ENCODE measurements at places on chromosomes 13 and 19.

DNA sequence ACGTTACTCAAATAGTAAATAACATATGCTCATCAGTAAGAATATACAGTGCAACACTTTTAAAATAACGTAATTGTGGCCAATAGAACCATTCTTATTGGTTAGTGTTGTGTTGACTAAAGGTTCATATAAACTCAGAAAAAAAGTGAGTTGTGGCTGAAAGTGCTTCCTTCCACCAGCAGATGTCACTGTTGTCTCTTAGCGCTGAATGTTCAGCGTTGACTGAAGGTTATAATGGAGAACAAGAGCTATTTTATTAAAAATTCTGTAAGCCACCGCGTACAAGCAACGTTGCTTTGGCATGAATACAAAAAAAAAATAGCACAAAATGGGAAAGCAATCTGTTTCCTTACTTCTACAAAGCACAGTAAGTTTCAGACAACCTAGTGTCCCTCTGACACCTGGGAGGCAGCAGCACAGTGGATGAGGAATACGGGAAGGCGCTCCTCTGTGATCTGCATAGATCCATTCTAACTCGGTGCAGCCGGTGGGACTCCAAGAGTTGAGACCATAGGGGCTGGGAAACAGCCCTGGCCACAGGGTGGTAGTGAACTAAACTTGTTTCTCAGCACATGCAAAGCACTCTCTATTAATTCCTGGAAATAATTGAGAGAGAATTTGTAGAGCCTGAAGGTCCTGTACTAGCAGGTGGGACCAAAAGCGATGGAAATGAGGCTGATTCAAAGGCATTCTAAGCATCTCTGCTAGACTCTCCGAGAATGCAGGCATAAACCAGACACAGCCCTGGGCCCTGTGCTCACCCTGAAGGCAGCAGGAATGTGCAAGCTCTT is 23.9 kb upstream of the OXGR1 start:
- DNase-seq, result no peak

GRCh38 chr19:48760504-48761205 is 5.3 kb downstream of the FGF21 start:
- DNase-seq, result no peak

DNA sequence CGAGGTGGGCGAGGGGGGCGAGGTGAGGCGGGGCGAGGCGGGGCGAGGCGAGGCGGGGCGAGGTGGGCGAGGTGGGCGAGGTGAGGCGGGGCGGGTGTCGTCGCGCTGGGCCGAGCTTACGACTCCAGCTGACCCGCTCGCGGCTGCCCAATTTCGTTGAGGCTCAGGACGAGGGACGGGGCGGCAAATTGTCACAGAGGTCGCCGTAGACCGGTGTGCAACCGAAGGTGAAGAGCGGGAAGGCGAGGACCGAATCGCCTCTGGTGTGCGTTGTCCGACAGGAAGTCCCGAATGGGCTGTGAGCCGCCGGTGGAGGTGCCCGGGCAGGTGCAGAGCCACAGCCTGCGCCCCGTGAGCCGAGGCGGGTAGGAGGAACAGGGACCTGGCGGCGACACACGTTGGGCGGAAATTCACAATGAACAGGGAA is at the start of gene LACC1:
TSS of gene LACC1 (plus strand) at position 150 of the 427 bp plus-strand sequence. CDS start 1,082 bp downstream, outside the sequence.
- DNase-seq, result no peak

DNA sequence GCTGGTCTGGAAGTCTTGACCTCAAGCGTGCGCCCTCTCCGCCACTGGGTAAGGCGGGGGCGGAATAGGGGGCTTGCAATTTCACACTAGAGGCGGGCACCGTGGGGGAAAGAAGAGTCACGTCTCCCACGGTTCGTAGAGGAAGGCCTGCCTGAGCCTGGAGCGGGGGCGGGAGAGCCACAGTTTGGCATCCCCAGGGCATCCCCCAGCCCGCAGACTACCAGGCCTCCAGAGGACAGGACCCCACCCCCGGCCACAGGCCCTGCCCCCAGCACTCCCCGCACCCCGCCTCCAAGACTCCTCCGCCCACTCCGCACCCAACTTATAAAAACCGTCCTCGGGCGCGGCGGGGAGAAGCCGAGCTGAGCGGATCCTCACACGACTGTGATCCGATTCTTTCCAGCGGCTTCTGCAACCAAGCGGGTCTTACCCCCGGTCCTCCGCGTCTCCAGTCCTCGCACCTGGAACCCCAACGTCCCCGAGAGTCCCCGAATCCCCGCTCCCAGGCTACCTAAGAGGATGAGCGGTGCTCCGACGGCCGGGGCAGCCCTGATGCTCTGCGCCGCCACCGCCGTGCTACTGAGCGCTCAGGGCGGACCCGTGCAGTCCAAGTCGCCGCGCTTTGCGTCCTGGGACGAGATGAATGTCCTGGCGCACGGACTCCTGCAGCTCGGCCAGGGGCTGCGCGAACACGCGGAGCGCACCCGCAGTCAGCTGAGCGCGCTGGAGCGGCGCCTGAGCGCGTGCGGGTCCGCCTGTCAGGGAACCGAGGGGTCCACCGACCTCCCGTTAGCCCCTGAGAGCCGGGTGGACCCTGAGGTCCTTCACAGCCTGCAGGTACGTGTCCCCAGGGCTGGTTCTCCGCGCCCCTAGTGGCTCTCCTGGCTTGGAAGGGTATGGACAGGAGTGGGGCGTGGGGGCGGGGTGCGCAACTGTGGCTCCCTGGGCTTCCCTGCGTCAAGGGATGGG is at the start of gene ANGPTL4:
TSS of gene ANGPTL4 (plus strand) at position 353 of the 969 bp plus-strand sequence. CDS start at position 520, 167 bp downstream.
- peak; percentile 18 for DNase-seq

DNA sequence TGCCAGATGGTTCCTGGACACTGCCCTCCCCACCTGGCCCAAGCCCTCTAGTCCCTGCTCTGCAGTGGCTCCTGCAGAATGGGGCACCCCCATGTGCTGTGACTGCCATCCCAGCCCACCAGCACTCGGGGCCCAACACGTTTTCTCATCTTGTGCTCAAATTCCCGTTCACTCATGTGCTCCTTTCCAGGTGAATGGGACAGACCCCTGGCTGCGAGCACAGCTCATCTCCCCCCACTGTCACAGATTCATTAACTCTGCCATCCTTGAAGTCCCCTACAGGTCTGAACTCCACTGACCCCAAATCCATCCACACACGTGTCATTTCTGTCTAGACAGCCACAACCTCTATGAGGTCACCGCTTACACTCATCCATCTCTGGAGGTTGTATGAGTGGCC is 23.6 kb downstream of the TUBA3C start:
- DNase-seq, result no peak

DNA sequence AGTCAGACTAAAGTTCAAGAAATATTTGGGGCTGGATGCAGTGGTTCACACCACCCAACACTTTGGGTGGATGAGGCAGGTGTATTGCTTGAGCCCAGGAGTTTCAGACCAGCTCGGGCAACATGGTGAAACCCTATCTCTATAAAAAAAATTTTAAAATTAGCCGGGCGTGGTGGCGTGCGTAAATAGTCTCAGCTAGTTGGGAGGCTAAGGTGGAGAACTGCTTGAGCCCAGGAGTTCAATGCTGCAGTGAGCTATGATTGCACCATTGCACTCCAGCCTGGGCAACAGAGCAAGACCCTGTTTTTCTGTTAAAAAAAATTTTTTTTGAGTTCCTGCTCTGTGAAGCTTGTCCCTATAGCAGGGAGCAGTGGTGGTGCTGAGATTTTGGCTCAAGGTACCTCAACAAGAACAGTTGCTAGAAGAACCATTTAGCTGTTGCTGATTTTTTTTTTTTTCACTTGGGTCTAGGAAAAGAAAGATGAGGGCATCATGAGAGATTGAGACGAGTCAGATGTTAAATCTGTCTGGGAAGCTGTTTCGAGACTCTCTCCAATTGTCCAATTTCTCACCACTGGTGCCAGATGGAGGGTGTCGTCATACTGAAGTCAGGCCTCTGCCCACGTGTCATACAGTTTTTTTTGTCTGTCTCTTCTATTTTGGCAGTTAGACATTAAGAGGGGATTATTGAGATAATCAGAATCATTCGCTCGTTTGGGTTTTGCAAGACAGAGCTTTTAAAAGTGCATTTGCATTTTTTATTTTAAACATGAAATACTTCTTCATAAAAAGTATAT is 3.7 kb downstream of the SLC25A42 start:
- no peak for DNase-seq

DNA sequence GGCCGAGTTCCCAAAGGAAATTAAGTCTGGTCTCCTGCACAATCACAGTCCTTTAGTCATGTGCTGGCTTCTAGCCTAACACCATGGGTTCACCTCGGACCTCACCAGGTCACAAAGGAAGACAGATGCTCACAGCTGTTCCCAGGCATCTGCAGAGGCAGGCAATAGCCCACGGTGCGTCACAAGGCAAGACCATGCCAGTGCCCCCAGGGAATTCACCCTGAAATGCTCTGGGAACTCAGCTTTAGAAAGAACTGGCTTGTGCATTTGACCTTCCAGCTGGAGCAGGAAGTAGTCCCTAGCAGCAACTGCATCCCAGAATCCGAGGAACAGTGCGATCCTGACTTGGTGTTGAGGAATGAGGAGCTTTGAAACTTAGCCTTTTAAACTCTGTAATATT is 96.8 kb upstream of the WASF3 start:
- DNase-seq, result no peak

GRCh38 chr13:104253063-104253680 is 1187.0 kb upstream of the SLC10A2 start:
- DNase-seq, result no peak

Measured in HS-5 (cell line).